ENCODE measurements at places on chromosomes 6 and 20.

GRCh38 chr6:30829639-30830255 lies 54.6 kb upstream of the DDR1 start:
- DNase-seq = no peak

DNA sequence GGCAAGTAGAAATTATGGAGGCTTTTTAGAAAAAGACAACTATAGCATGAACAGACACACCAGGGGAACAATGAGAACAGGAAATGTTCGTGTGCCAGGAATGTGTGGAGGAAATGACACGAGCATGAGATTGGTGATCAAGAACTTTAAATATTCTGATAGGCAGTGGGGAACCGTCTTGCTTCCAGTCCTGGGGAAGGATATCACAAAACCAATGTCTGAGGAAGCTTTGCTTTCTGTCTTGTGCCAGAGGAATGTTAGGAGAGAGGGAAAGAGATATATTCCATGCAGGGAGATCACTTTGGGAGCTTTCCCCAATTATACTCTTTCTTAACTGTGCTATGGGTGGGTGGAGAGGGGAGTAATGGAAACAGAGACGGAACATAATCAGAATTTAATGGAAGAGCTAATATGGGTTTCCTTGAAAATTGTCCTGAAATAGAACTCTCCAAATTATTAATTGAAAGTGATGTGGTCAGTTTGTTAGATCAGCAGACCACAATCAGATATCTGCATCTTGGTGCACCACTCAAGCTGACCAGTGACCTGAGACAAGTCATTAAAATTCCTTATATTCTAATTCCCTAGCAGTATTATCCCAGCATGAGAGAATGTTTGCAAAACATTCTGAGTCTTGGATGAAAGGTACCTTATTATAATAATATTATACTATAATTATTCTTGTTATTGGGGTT lies 178.2 kb downstream of the SOX4 start:
- no peak for DNase-seq

- no peak for DNase-seq
Observed at GRCh38 chr6:134317471-134318131, at the start of gene SGK1. Gene SGK1, minus strand, starts transcription at chr6:134318112. Its CDS starts 652 bp downstream, at chr6:134317460.

- no peak for DNase-seq
Observed at GRCh38 chr20:42378826-42379225, 760.6 kb upstream of the CHD6 start.

- no peak for DNase-seq
Observed at GRCh38 chr6:169723200-169723909, 945 bp downstream of the PHF10 start.

DNA sequence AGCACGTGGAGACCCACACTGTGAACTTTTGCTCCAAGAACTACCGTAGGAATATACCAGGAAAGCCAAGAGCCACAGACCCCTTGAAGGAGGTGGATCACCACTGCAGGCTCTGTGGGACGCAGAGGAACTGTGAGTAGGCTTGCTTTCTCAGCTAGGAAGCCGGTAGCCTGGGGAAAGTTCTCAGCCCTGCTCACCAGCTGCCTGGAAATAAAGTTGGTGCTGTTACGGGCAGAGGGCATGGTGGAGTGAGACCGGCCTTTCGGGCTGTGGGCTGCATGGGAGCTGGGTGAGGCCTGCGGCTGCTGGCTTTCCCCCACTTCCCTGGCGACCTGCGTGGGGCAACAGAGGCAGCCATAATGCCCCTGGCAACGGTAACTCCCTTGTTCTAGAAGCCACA lies 373.0 kb upstream of the RUNX2 start:
- DNase-seq = no peak

Data from GM12878 (cell line).